ENCODE measurements at places on chromosomes 4 and X.

DNA sequence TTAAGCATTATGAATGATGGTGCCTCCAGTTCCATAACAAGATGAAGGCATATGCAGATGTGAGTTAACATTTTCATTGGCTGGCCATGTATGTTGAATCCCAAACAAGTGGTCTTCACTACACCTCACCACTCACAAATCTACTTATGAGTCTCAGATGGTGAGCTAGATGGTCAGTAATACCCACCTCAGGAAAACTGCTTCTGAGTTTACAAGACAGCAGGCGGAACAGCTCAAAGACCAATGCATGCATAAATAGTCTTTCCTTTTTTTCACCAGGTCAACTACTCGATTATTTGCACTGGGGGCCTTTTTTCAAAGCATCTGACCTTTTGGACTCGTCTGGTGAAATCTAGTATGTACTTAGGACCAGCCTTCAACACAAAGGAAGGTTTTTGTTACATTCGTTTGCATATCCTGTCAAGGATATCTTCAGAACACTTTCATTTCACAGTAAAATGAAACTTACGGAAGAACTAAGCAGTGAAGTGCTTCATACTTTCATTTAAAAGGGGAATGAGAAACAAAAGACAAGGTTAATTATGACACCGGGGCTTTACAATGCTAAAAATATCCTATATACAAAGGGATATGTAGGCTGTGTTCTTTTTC lies 23.1 kb upstream of the TLR7 start:
- DNase-seq: no peak

GRCh38 chr4:96326846-96327245 lies 487.0 kb downstream of the PDHA2 start:
- DNase-seq: no peak

GRCh38 chrX:15269618-15270521 lies at the start of gene ASB9:
TSS of gene ASB9 (minus strand) at chrX:15270083. CDS start at chrX:15269874, 209 bp downstream.
- DNase-seq: no peak

DNA sequence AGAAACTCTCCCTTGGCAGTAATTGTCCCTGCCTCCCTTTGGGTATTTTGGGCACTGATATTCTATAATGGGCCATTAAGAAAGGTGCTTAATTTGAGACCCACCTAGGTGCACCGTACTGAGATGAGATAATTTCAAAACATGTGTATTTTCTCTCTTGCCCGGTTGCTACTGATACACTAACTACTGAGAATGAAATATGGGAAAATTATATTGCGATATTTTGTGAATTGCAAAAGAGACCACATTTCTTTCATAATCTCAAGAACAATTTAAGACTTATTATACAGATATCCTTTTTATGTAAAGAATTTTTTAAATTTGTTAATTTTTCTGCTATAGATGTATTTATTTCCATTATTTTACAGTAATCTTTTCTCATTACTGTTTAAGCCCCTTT lies 284.9 kb downstream of the ADGRL3 start:
- DNase-seq: no peak

GRCh38 chrX:118652717-118653116 lies 74.7 kb upstream of the IL13RA1 start:
- no peak for DNase-seq

GRCh38 chr4:20617678-20618396 lies 82.4 kb upstream of the PACRGL start:
- no peak for DNase-seq

All from cortex of kidney (tissue), 1 donor.